ENCODE measurements at places on chromosomes 12 and 14.

GRCh38 chr14:50529288-50530179 lies 2.8 kb downstream of the MAP4K5 start:
- DNase-seq: no peak

DNA sequence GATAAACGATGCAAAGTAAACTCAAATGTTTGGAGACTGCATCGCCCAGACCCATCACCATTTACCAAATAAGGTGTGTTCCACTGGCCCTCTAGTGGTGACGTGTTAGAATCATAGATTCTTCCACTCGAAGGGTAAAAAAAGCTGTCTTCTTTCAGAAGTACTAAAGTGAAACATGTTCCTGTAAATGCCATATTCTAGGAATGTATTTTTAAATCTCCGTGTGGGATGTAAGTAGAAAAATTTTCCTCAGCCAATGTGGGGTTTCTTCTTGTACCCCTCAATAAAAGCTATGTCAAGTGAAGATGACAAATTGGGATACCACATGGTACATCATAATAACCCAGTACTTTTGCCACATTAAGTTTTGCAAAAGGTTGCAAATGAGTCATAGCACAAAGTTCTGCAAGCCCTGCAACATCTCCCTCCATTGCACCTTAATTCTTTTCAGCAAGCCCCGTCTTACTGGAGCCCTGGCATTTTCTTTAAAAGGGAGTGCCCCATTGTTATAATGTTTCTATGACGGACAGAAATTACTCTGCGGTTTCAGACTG lies 100.8 kb downstream of the CCER1 start:
- peak; percentile 33 for DNase-seq

- no peak for DNase-seq
Measured at GRCh38 chr12:92860521-92860920, 68.6 kb downstream of the EEA1 start.

GRCh38 chr12:57143454-57143853 lies 4.0 kb downstream of the LRP1-AS start:
- DNase-seq: no peak

GRCh38 chr14:45198551-45198950 lies 54.5 kb downstream of the MIS18BP1 start:
- DNase-seq: no peak

All from NCI-H460 (cell line).